ENCODE measurements at places on chromosomes 5 and 9.

GRCh38 chr5:153937661-153938060, 101.0 kb downstream of the FAM114A2 start:
- DNase-seq: no peak

DNA sequence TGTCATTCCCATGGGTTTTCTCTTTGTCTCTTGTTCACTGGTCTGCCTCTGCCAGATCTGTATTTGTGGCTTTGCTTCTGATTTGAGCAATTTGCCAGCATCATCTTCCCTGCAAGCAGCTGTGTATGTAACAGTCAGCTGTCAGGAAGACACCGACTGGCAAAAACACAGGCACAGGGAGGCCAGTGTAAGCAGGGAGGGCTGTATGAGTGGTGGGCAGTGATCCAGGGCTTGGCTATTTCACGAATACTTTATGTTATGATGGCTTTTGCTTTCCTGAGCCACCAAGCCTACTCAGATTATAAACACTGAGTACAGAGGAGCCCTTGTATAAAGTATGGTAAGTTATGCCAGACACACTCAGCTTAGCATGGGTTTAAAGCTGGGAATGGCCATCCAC, 11.6 kb downstream of the BNIP1 start:
- DNase-seq: no peak

GRCh38 chr5:53071738-53072137, 37.8 kb downstream of the MOCS2 start:
- no peak for DNase-seq

GRCh38 chr9:124008303-124008693, 3.3 kb upstream of the LHX2 start:
- no peak for DNase-seq

- no peak for DNase-seq
These were observed 410.2 kb downstream of the PSAT1 start for GRCh38 chr9:78707080-78707479.

DNA sequence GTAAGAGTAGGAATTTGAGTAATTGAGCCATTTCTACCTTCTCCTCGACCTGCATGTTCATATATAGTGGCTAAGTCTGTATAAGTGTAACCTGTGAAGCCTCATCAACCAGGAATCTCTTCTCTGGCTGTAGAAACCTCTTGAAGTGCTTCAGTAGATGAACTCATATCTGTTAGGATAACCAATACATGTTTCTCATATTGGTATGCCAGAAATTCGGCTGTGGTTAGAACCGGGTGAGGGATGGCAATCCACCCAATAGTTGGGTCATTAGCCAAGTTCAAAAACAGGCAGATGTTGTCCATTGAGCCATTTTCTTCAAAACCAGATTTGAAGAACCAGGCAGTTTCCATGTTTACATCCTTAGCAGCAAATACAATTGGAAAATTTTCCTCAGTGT, 28.9 kb upstream of the GSN start:
- DNase-seq: no peak

DNA sequence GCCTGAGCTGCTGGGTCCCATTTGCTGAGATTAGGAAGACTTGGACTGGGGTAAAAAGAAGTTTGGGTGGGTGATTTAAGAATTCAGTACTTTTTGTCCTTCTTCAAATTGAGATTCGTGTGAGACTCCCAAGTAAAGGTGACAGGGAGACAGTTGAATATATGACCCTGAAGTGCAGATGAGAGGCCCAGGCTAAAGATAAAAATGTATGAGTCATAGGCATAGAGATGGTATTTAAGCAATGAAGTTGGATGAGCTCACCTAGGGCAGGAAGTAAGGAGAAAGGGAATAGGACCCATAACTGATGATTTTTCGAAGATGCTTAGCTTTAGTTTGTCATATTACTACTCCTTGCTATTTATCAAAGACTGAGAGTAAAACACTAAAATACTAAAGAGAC, 255.9 kb upstream of the ADRA1B start:
- DNase-seq: no peak

GRCh38 chr5:145101246-145101645, 733.9 kb downstream of the PRELID2 start:
- DNase-seq: peak; percentile 10

GRCh38 chr9:105496826-105497225, 49.0 kb downstream of the FSD1L start:
- no peak for DNase-seq

- DNase-seq: no peak
These were observed 286.9 kb upstream of the TARS1 start for GRCh38 chr5:33153831-33154230.

DNA sequence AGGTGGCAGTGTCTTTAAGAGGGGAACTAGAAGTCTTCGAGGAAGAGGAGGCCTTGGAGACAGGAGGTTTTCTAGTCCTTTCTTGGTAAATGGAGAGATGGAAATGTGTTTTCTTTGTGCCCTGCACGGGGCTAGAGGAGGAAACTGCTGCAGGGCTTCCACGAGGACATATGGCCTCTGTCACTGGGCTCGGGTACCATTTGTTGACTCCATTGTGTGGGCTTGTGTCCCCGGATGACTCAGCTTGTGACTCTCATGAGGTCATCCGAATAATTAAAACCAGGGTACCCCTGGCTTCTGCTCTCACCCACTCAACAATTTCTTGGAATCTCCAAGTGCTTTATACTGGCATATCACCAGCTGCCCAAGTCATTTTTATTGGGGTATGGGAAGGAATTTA, 261.7 kb downstream of the KIF4B start:
- no peak for DNase-seq

DNA sequence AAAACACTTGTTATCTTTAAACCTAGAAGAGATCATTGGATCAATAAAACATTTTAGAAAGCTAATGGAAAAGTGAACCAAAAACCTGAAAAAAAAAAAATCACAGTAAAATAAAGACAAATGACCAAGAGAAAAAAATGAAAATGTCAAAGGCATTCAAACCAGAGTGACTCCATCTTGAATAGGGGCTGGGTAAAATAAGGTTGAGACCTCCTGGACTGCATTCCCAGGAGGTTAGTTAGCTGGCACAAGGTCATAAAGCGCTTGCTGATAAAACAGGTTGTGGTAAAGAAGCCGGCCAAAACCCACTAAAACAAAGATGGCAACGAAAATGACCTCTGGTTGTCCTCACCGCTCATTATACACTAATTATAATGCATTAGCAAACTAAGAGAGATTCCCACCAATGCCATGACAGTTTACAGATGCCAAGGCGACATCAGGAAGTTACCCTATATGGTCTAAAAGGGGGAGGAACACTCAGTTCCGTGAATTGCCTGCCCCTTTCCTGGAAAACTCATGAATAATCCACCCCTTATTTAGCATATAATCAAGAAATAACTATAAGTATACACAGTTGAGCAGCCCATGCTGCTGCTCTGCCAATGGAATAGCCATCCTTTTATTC, 116.7 kb upstream of the NEK6 start:
- DNase-seq: no peak

DNA sequence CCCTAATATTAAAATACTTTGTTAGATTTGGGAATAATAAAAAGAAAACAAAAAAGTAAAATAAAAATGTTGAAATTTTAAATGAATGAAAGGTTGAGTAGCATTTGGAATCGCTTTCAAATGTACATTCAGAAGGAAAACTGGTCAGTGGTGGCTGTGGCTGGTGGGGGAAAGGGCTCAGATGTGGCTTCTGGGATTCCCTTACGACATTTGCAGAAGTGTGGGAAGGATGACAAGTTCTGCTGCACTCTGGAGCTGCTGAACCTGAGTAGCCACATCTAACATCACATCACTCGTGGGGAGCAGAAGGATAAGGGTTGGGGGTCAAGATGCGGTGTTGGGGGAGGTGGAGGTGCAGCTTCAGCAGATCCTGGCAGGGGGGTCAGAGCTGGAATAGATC, 25.6 kb upstream of the CAST start:
- DNase-seq: no peak

GRCh38 chr5:72884892-72885291, 68.4 kb downstream of the TNPO1 start:
- no peak for DNase-seq

- peak; percentile 98 for DNase-seq
These were observed 3.8 kb downstream of the RNF44 start for GRCh38 chr5:176533390-176533789.

DNA sequence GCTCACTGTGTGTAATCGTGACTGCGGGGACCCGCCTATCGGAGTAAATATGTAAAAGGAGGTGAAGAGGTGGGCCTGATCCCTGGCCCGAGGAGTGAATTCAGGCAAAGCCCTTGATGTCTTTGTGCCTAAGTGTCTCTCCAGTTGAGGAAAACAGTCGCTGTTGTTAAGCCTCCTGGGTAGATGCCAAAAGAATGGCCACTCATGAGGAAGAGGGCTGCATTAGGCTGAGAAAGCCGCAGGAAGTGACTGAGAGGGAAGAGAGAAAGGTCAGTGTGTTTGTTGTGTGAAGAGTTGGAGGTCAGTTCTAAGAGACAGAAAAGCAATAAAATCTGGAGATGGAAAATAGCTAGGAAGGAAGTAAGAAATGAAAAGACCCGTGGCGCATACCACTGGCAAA, 35.8 kb upstream of the PIP5K1B start:
- DNase-seq: no peak

GRCh38 chr9:77521091-77521490, 127.0 kb downstream of the GNA14 start:
- DNase-seq: no peak

GRCh38 chr5:16889972-16890519, 46.0 kb downstream of the MYO10 start:
- DNase-seq: no peak

- no peak for DNase-seq
These were observed 119.6 kb upstream of the PITX1 start for GRCh38 chr5:135153661-135154060.

DNA sequence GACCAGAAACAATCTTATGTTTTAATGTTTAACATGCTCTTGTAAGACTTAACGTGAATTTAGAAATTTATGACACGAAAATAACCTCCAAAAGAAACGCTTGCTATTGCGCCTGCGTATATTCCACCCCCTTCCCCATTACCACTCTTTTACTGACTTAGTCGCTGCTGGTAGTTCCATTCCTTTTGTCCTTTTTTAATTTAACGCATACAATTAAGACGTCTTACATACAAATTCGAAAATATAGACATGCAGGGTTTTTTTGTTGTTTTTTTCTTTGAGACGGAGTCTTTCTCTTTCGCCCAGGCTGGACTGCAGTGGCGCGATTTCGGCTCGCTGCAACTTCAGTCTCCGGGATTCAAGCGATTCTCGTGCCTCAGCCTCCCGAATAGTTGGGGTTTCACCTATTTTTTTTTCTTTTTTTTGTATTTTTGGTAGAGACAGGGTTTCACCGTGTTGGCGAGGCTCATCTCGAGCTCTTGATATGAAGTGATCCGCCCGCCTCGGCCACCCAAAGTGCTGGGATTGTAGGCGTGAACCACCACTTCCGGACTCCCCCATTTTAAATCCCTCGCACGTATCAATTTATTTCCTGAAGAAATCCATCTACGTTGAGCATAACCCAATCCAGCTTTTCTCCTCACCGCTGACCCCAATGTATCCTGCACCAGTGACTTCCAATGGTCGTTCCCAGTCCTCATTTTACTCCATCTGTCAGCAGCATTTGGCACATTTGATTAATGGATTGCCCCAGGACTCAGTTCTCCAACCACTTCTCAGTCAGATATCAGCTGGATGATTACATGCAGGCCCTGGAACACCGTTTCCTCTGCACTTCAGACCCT, 684 bp upstream of the MED7 start:
- DNase-seq: no peak

DNA sequence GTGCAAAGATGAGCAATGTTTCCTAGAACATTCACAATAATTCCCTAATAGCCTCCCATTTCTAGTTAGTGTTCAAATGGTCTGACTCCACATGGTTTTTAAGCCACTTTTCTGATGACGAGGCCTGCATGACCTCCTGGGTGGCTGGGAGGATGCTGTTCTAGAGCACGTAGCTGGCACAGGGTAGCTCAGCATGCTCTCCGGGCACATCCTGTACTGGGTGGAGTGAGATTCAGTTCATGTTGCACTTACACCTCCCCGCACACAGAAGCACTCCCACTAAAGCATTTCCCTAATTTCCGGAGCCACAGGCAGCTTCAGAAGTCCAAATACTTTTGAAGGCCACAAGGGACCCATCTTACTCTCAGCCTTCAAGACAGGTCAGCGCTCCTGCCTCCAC, 159.8 kb upstream of the LHFPL2 start:
- DNase-seq: no peak

DNA sequence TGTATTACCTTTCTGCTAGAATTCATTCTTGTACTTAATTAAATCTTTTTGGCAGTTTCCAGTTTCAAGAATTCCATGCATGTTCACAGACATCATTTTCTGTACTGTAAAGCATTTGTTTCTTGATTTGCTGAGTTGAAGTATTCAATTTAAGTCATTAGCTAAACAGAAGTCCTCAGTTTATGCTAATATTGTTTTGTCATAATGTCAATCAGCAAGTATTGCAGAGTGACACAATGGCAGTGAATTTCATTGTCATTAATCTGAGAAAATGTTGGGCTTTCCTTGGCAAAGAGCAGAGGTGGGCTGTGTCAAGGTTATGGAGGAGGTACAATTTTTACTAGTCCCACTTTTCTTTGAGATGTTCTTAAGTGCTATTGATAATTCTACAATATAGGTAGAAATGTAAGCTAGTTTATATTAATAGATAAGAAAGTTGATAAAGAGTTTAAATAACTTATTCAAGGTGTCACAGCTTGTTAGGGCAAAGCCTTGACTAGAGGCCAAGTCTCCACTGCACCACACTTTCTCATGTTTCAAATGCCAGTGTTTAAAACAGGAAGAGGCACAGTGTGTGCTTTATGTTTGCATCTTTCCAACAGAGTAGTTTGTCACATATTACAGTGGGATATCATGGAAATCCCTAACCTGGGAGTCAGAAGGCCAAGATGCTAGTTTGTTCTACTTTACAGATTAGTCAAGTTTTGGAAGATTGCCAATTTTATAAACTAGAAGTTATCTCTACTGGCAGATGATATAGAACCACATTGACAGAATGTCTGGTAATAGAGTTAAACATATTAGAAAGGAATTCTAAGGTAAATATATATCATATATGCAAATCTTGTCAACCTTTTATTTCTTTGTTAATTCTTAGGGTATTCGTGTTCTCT, 56.3 kb downstream of the SLF1 start:
- no peak for DNase-seq

DNA sequence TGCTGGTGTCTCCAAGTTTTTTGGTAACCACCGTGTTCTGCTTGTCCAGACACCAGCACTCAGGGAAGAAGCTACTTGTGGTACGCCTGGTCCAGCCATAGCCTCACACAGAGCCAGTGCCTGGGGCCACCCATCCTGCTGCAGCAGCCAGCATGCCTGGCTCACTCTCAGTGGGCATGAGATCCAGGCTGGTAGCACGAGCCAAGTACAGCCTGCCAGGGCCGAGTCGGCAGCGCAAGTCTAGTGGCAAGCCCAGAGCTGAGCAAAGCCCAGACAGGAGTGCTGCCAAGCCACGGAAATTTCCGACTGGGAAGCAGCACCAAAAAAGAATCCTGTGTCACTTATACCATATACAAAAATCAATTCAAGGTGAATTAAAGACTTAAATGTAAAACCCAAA, 36.3 kb upstream of the FBXL17 start:
- no peak for DNase-seq

GRCh38 chr9:37679649-37680402, 29.1 kb downstream of the FRMPD1 start:
- DNase-seq: no peak
